ENCODE measurements at places on chromosomes 5 and 9. TPM values are rescaled to one million over a fixed set of nuclear protein-coding genes. Genes with fewer than 3 reads are reported as not detected.

RAPGEF6 gene
- total RNA-seq: 28.0 TPM

SLC6A19 gene
- not detected for total RNA-seq

INSL6 gene
- not detected for total RNA-seq

RASGRF2 gene
- total RNA-seq: 1.0 TPM

SLC36A3 gene
- not detected for total RNA-seq

TERT gene
- total RNA-seq: not detected

IFNK gene
- total RNA-seq: not detected

TMEM174 gene
- total RNA-seq: not detected

THBS4 gene
- total RNA-seq: 1.00 TPM

C9orf153 gene
- 0.64 TPM for total RNA-seq
